HCT116 (cell line): ENCODE measurements at places on chromosomes 7 and 10.

DNA sequence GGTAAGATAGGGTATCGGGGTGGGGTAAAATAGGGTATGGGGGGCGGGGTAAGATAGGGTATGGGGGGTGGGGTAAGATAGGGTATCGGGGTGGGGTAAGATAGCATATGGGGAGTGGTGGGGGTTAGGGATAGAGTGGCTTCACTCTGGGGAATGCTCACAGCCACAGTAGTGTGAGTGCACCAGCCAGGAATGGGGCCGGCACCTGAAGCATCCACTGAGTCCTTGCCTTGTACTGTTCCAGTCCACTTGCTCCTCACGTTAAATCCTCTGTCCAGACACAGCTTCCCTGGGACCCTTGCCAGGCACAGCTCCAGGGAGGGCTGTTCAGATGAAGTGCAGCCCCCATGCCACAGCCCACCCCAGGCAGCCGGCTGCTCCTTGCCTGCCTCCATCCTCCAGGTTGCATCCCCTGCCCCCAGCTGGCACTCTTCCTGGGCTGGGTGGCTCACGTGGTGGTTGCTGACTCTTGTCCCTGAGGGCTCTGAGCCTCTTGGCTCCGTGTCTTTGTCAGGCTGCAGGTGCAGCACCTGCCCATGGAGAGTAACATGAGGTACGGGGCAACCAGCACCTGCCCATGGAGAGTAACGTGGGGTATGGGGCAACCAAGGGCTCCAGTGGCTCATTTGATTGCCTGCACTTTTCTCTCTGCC, 268.4 kb downstream of the TCERG1L start:
- DNase-seq, result no peak

DNA sequence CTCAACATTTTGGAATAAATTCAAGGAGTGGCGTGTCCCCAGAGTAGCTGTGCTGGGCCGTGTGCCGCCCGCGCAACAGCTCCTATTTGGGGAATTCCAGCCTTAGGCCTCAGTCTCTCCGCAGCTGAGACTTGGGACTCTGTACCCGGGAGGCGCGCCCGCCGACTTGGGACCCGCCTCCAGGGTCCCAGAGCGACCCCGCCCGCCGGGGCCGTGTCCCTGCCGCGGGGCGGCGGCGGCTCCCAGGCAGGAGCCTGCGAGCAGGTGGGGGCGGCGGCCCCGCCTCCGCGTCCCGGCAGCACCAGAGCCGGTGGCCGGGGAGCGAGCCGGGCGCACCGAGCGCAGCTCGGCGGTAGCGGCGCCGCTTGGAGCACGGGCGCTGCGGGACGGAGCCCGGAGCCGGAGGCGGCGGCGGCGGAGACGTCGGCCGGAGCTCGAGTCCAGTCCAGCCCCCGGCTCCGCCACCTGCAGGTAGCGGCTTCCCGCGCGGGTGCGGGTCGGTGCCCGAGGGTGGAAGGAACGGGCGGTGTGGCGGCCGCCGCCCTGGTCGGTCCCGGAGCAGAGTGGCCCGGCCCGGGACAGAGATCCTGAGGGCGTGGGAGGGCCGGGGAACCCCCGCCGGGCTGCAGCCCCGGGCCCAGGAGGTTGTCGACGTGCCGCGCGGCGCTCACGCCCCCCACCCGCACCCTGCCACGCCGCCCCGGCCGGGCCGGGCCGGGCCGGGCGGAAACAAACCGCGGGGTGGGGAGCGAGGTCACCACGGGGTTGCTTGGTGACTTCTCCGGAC, at the start of gene WIPF3:
Gene WIPF3, plus strand, starts transcription at position 301 of the 787 bp plus-strand sequence. CDS start 28,217 bp downstream, outside the sequence.
- DNase-seq, result peak; percentile 7

DNA sequence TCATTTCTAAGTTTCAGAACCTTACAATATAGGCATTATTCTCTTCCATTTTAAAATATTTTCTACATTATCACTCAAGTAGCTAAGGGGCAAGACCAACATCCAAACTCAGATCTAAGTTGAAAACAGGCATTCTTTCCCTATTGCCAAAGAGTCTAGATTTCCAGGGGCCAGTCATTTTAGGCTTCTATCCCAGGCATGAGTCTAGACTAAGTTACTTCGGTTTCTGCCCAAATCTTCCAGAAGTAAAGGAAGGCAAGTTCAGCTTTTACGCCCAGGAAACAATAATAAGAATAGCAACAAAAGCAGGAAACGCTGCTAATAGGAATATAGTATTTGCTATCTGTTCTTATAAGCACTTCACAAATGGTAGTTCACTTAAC, 189.9 kb downstream of the DGKI start:
- no peak for DNase-seq

- DNase-seq, result no peak
Measured at GRCh38 chr10:26524161-26524896, 86.2 kb downstream of the APBB1IP start.

DNA sequence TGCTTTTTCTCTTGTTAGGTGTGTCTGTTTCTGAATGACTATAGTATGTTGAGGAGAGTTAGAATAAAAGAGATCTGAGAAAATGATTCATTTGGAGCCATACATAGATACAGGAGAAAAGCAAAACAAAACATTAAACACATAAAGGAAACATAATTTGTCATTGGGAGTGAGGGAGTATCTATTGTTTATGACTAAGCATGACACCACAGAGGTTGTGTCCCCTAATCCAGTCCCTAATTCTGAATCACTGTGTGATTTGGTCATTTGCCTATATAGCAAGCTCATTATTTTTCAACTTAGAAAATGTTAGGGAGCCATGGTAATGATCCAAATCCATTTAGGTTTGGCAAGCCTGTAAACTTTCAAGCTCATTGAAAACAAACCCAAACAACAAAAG, 132.3 kb upstream of the BMPER start:
- no peak for DNase-seq

DNA sequence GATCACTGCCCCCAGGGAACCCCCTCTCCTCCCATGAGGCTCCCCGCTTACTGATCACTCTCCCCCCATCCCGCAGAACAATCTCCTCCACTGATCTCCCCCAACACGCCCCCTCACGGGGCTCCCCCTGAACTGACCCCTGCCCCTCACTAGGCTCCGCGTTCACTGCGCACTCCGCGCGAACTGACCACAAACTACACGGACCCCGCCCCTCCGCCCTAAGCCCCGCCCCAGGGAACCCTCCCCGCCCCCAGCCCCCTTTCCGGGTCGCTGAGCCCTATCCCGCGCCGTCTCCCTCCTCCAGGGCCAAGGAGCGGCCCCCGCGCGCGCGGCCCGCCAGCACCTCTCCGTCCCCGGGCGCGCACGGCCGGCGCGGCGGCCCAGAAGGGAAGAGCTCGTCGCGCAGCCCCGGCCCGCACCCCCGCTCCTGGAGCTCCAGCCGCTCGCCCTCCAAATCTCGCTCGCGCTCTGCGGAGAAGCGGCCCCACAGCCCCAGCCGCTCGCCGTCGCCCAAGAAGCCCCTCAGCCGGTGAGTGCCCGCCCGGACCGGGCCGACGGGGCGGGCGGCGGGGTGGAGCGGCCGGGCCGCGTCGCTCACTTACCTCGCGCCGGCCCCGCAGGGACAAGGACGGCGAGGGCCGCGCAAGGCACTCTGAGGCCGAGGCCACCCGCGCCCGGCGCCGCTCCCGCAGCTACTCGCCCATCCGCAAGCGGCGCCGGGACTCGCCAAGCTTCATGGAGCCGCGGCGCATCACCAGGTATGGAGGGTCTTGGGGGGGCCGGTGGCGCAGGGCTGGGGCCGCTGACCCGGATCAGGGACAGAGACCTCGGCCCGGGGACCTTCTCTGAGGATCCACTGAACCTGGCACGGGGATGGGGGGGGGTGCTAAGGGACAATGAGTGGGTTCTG, 19.9 kb upstream of the HSPB1 start:
- DNase-seq, result no peak

DNA sequence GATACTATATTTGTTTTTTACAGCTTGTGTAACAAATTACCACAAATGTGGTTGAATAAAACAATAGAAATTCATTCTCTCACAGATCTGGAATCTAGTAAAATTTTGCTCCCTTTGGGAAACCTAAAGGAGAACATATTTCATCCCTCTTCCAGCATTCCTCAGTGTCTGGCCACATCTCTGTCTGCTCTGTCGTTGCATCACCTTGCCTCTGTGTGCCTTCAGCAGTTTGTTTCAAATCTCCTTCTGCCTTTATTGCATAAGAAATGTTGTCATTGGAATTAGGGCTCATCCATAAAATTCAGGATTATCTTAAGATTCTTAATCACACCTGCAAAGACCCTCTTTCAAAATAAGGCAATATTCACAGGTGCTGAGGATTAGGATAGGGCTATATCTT, 14.5 kb downstream of the OR2A14 start:
- DNase-seq, result no peak

DNA sequence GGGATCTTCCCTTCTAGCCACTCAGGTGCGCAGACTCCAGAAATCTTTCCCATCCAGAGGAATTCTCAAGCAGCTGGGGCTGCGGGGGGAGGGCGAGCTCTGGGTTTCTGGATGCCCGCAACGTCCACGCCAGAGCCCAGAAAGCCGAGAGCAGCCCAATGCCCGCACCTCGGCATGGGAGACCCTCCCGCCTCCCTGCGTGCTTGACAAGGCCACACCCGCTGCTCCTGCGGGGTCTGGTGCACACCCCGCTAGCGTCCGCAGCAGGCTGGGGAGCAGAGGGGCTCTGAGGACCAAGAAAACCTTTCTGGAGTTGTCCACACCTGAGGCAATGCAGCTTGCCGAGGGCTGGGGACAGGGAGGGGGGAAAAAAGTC, 66.2 kb downstream of the SLC29A4 start:
- no peak for DNase-seq

- no peak for DNase-seq
Measured at GRCh38 chr7:66505531-66506451, 122.9 kb upstream of the KCTD7 start.

DNA sequence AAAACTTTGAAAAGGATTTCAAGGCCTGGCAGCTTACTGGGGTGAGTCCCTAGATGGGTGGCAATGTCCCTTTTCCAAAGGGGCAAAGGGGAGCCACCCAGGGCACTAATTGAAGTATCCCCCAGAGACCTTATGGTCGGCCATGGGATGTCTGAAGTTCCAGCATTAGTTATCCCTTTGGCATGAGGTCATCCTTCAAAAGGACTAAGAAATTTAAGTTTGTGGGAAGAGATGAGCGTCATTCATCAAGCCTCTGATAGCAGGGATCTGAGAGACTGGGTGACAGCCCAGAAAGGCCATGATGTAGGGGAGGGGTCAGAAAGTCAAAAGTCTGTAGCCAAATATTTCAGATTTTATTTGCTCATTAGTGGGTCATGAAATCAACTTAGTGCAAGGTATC, 195.3 kb downstream of the ZNF438 start:
- DNase-seq, result no peak

GRCh38 chr7:134246347-134246746, 70.4 kb downstream of the SLC35B4 start:
- no peak for DNase-seq

- DNase-seq, result no peak
Measured at GRCh38 chr10:88097536-88097935, 234.1 kb downstream of the PTEN start.

DNA sequence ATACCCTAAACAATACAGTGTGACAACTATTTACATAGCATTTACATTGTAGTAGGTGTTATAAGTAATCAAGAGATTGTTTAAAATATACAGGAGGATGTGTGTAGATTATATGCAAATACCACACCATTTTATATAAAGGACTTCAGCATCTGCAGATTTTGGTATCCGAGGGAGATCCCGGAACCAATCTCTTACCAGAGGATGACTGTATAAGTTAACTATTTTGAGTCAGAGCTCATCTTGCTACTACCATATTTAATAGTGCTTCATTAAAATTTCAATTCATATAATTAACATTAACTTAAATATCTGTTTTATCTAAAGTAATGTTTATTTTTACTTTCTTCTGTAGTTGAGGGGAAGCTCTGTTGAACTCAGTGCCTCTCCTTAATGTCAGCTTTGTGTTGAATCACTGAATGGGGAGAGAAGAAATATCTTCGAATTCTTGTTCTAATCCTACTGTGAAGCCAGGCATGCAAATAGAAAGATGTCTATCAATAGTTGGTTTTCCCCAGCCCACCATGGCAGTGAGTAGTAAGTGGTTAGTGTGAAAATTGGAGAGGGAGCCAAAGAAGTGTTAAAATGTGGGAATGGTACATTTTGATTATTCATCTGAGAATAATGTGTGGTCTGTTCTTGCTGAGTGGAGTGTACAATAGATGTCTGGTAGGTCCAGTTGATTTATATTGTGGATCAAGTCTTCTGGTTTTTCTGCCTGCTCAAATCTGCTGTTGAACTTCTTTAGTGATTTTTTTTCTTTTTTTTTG, 90.1 kb upstream of the CYP26C1 start:
- DNase-seq, result no peak

DNA sequence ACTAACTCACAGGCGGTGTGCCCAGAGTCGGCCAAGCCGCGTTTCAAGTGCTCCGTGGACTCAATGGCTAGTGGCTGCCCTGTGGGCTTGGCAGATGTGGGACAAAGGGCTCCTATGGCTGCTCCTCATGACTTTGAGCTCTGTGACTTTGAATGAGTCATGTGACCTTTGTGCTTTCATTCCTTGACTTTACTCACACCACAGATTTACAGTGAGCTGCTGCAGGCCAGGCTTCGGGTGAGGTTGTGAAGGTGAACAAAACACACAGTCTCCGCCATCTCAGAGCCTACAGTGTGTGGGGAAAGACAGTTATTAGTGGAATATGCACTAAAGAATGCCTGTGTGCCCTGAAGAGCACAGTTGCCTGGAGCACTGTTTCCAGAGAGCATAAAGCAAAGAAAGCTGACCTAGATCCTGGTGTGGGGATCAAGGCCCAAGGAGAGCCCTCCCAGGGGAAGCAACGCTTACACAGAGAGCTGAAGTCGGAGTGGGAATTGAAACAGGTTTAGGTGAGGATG, 29.7 kb upstream of the PLEKHA1 start:
- DNase-seq, result peak; percentile 46

- no peak for DNase-seq
Measured at GRCh38 chr10:118251791-118252190, 90.3 kb downstream of the FAM204A start.
